Retina (tissue), 1 donor: ENCODE measurements at places on chromosomes 3 and 15.

DNA sequence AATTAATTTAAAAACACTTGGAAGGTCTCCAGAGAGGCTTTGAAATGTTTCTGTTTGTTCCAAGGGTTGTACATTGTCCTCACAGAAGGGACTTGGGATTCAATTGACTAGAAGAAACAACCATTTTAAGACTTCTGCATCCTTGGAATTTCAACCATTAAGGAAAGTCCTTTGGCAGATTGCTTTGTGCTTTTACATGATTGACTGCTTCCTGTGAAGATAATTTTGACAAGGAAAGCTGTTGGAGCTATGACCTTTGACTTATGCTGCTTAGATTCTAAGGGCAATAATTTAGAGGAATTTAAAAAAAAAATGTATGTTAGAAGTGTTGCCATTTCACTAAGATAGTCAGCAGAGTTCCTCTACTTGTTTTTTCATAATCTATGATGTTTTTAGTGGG, 483.9 kb upstream of the TBL1XR1 start:
- DNase-seq, result no peak

DNA sequence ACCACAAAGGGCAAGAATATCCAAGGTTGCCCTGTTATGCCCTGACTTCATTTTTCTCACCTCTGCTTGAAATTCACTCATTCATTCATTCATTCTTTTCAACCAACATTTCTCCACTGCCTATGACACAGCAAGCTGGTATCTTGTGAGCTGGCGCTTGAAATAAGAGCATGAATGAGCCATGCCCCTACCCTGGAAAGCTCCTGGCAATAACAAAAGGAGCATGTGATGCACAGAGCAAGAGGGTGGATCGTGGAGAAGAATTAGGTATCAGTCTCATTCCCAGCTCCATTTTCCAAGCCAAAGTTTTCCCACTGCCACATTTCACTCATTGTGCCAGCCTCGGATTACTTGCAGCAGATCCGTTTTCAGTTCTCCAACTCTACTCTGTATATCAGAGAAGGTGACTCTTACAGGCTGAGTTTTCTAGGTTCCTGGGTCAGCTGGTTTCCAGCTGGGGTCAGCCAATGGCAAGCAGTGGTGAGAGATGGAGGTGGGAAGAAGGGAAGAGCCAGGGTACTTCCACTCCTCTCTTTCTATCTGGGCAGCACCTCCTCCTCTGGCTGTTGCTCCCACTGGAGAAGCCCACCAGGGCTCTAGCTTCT, 144.8 kb downstream of the SUCLG2 start:
- DNase-seq, result no peak

DNA sequence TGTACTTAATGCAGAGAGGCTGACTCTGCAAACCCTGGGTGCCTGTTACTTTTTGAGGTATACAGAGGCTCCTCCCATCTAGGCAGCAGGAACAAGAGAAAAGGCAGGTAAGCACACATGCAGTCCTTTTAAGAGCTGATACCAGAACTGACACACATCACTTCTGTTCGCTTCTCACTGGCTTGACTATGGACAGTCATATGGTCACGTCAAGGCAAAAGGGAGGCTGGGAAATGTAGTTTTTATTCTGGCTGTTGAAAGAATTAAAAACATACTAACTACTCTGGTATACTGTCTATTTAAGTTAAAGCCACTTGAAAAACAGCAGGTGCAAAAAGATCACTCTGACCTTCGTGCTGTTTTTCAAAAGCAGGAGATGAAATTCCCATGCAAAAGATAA, 218.3 kb downstream of the CTNNB1 start:
- DNase-seq, result no peak

GRCh38 chr15:99345832-99346462, 94.7 kb downstream of the LRRC28 start:
- no peak for DNase-seq

GRCh38 chr3:153410517-153410916, 248.5 kb downstream of the RAP2B start:
- no peak for DNase-seq

GRCh38 chr15:101447561-101448071, 41.9 kb downstream of the PCSK6 start:
- no peak for DNase-seq

- no peak for DNase-seq
Observed at GRCh38 chr3:51704511-51704950, 2.3 kb upstream of the GRM2 start.

DNA sequence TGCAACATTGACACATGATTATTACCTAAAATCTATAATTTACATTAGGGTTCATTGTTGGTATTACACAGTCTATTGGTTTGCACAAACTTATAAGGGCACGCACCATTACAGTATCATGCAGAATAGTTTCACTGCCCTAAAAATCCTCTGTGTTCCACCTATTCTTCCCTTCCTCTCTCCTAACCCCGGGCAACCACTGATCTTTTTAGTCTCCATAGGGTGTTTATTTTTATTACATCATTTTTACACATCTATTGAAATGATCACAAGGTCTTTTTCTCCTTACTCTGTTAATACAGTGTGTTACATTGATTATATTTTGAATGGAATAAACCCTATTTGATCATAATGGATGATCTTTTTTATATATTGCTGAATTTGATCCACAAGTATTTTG, 15.5 kb upstream of the ECT2 start:
- no peak for DNase-seq

GRCh38 chr3:68666429-68667136, 265.8 kb downstream of the TAFA4 start:
- DNase-seq, result peak; percentile 32

GRCh38 chr15:87577336-87577735, 679.2 kb downstream of the NTRK3 start:
- DNase-seq, result no peak

DNA sequence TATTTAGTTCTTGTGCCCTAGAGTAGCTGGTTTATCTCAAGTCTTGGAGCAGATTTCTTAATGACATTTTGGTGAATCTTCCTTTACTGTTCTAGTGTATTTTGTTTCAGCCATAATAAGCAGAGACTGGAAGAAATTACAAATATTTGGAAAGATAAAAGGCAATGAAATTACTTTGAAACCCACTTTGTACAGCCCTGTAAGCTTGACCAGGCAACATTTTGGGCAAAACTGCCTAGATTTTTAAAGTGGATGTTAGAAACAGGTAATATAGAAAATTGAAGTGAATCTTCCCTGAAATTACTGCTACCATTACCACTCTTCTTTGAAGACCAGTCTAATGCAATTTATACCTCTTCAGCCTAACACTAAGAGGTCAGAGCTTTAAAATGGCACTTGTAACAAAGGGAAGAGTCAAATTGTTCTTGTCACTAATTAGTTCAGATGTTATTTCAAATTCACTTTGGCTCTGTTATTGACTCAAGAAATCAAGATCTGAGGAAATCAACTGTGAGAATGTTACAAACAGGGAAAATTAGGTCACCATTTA, 589.4 kb downstream of the NLGN1 start:
- no peak for DNase-seq

DNA sequence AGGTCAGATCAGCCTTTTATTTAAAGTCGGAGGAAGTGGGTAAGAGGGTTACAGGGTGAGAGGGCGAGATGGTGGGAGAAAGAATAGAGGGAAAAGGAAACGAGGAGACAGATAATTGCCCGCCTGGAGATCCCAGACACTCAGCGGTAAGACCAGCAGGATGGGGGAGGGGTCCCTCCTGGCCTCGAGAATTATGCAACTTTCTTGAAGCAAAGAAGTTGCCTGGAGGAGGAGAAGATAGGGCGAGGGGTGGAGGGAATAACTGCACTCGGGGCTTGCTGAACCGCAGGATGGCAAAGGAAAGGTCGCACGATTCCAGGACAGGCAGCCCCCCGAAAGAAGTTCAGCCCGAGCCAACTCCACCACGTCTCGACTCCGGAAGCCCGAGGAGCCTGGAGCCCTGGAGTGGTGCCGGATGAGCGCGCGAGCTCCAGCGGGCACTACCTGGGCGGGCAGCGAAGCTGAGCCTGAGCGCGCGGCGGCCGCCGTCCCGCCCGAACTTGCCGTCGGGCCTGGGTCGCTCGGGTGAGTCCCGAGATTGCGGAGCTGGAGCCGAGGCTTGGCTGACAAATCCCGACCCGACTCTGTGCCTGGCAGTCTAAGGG, 402 bp downstream of the WWTR1 start:
- no peak for DNase-seq

DNA sequence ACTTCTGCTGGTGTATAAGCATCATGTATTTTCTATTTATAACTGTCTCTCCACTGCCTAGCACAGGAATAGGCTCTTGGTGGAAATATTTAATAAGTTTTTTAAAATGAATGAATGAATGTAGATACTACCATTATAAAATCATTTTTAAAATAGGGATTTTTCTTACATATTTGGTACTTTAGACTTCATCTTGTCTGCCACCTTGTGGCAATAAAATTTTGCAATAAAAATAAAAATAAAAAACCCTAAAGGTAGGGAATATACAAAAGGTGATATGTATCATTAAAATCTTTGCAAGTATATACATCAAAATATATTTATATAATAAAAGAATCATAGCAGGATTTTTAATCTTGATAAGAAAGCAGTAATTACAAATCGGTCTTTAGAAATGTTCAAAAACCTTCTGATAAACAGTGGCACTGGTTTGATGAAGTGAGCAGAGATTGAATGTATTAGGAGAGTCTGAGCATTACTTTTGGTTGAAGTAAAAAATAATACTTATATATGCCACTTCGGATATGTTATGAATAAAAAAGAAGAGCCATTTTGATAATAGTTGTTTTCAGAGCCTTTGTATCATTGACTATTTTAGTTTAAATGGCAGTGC, 95.2 kb downstream of the SPATA16 start:
- no peak for DNase-seq

DNA sequence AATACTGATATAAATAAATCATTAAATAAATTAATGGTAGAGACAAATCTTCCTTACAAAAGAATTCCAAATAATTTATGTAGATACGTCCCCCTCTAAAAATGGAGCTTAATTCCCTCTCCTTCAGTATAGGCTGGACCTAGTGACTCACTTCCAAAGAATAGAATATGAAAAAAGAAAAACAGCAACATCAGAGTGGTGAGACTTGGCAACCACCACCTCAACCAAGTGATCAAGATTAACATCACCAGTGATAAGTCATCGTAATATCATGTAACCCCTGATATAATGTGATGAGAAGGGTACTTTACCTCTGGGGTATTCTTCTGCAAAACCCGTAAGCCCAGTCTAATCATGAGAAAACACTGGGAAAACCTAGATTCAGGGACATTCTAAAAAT, 13.4 kb downstream of the GOLGB1 start:
- DNase-seq, result no peak

- DNase-seq, result no peak
Observed at GRCh38 chr15:52737720-52738119, 52.4 kb downstream of the ONECUT1 start.

GRCh38 chr3:25441234-25441856, 13.3 kb downstream of the RARB start:
- no peak for DNase-seq

DNA sequence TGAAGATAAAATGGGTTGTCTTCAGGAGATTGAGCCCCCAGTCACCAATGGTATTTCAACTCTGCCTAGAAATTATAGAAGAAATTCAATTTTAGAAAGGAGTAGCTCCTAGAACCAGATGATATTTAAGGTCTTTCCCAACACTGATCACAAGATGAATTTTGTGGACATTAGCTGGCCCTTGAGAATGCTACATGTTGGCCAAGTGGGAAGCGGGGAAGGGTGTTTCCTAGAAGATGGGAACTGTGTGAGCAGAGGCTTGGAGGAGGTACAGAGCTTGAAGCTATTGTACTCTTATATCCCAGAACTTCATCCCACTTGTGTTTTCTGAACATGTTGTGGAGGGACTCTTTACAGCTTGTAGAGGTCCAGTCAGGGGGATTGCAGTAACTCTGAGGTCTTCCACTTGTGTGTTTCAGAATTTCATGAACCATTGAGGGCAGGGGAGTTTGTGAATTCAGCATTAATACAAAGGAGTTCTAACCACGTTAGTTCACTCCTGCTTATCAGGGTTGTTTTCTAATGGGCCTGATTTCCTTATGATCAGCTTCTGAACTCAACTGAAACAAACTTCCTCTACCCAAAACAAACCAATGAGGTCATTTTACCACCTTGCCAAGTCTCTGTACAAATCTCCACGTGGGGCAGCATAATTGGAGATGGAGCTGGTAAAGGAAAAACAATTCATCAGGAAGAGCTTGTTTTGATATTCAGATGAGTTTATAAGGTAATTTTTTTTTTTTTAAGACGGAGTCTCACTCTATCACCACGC, 152.6 kb upstream of the TPM1 start:
- DNase-seq, result no peak

DNA sequence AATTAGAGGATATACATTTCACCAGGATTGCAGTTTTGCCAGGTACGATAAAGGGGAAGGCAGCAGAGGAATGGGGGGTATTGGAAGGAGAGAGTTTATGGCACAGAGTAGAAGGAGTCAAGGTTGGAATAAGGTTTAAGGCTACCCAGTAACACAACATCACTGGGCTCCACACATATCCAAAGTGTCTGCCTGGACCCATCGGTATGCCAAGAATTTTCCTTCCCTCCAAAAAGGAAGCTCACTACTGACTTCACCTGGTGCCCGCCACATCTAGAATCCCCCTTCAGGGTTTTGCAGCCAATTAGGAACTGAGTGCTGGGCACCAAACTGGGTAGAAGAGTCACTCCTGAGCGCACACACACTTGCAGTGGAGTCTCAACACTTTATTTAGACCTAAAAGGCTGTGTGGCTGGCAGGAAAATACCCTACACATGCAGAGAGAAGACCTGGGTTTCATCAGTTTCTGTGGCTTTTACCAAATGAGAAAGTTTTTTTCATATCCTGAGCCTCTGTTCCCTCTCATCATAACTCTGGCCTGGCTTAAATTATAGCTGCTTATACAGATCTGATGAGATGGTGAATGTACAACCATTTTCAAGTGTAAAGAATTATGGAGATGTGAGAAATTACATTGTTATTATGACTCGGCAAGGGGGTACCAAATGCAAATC, 190.8 kb upstream of the LPP start:
- no peak for DNase-seq

- no peak for DNase-seq
Observed at GRCh38 chr3:197031315-197032285, 2.0 kb upstream of the MELTF start.

DNA sequence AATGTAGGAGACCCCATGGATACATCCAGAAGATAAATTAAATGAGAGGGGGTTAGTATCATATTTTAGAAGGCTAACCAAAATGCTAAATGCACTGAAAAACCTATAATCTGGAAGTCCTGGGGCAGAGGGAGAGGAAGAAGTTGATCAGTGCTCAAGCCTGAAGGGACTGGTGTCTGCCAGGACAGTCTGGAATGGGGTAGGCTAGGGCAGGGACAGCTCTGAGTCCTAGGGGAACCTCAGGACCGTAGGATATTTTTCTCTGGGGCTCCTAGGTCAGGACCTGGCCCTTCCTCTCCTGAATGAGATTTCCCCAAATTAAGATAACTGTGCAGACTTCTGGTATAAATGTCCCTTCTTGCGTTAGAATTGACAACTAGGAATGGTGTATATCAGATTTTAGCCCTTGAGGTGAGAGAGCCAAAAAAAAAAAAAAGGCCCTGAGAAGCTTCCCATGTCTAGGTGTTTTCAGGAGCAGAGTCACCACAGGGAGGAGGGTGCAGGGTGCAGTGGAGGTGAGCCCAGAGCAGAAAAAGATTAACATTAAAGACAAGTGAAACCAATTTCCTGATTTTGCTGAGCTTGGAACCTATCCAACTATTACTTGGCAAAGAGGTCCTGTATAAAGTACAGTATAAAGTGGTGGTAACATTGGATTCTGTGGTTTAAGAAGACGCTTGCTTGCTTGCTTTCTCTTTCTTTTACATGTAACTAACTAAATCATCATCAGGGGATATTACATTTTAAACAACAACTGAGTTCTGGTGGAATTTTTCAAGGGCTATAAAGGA, 63.5 kb downstream of the HACD2 start:
- no peak for DNase-seq
